ENCODE measurements at places on chromosomes 5 and 9. TPM values are rescaled to one million over a fixed set of nuclear protein-coding genes. Genes with fewer than 3 reads are reported as not detected.

The CDH9 gene
- total RNA-seq: 0.59 TPM

The TMEFF1 gene
- 5.3 TPM for total RNA-seq

The SLCO4C1 gene
- total RNA-seq: not detected

The PCDHB11 gene
- 0.30 TPM for total RNA-seq

The PCSK1 gene
- total RNA-seq: not detected

Data from smooth muscle cell of the umbilical artery (primary cell).